ENCODE measurements at places on chromosomes 12 and 14.

DNA sequence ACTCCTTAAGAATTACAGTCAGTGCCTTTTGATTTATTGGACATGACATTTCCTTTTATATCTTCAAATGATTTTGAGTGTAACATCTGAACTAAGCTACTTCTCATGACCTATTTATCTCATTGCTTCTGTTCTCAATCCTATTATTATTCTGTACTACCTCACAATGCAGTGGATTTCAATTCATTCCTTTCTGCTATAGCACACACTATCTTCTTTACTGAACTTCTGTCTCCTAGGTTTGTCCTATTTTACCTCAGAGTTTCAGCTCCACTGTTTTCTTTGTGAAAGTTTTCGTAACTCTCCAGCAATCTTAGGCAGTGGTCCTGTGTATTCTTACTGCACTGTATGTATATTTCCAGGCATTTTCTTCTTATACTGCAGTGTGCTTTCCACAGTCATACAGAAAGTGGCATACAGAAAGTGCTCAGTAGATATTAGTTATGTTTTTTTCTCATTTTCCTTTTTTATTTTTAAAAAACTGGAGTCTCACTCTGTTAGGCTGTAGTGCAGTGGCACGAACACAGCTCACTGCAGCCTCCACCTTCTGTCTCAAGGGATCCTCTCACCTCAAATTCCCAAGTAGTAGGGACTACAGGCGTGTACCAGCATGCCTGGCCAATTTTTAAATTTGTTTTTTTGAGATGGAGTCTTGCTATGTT, 368.6 kb upstream of the RGS6 start:
- DNase-seq, result no peak

GRCh38 chr12:51389302-51389999, 1.8 kb downstream of the GALNT6 start:
- DNase-seq, result no peak

DNA sequence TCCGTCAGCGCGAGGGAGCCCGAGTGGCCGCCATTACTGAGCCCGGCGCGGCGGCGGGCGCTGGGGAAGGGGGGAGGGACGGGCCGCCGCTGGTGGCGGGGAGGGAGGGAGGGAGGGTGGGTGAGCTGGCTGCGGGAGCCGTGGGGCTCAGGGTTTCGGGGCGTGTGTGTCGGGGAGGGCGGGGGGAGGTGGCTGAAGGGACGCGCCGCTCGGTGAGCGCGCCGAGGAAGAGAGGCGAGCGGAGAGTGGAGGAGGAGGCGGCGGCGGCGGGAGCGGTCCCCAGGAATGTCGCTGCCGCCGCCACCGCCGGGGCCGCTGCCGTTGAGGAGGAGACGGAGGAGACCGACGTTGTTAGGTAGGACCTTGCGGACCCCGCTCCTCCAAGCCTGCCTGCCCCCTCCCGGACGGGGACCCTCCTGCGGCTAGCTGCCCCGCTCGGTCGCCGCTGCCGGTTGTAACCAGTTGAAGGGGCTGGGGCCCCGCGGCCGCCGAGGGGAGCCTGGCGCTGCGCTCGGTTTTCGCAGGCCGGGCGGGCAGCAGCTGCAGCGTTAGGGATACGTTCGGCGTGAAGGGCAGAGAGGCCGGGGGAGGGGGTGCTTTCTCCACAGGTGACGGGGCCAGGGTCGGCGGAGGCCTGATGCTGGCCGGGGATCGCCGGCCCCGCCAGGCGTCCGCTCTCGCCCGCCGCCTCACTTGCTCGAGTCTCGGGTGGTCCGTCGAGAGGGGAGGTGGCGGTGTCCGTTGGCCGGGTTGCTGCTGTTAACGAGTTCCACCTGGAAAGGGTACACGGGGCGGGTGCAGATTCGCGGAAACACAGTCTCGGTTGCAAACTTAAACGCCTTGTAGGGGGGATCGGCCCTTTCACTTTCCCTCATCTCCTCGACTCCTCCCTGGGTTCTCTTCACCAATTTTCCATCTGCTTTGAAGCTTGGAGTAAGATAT, at the start of gene ARHGAP5:
TSS of gene ARHGAP5 (plus strand) at position 224 of the 942 bp plus-strand sequence. CDS start 13,366 bp downstream, outside the sequence.
- DNase-seq, result no peak

DNA sequence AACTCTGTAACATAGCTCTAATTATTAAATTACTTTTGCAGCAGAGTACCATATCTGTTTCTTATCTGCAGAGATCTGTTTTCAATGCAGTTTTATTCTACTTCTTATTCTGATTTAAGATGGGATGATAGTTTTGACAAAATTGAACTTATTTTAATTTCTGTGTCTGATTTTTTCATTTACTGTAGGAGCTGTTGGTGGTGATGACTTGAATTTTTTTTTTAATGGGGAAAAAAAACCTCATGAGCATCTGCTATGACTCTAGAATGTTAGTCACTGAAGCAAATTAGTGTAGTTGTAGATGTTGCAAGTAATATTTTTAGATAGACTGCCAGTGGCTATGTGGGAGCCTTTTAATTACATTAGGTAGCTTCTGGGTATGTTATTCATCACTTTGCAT, 23.4 kb downstream of the DNM1L start:
- DNase-seq, result no peak

DNA sequence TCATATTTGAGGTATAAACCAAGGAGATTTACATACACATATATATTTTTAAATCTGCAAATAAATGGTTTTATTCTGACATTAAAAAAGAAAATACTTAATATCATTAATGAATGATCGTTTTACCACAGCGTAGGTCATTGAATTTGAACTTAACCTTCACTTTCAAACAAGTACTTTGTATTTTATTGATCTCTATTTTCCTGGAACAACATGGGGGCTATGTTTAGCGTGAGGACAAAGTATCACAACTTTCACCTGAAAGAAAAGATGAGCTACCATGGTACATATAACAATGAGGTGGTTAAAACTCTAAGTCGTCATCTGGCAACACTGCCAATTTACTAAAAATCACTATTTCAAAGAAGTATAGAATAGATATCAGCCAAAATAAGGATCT, 6.0 kb downstream of the GYS2 start:
- no peak for DNase-seq
